AG09309 (cell line): ENCODE measurements at places on chromosomes 12 and 14.

DNA sequence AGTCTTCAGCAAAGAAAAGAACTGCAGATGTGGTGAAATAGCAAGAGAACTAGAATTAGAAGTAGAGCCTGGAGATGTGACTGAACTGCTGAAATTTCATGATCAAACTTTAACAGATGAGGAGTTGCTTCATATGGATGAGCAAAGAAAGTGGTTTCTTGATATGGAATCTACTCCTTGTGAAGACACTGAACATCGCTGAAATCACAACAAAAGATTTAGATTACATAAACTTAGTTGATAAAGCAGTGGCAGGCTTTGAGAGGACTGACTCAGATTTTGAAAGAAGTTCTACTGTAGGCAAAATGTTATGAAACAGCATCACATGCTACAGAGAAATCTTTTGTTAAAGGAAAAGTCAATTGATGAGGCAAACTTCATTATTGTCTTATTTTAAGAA, 175.0 kb downstream of the KIF21A start:
- DNase-seq: no peak

- no peak for DNase-seq
Measured at GRCh38 chr12:19248929-19249602, 119.5 kb downstream of the PLEKHA5 start.

- no peak for DNase-seq
Measured at GRCh38 chr12:15863984-15864383, 18.2 kb upstream of the STRAP start.

- DNase-seq: no peak
Measured at GRCh38 chr12:6824901-6825381, 3.3 kb upstream of the P3H3 start.

DNA sequence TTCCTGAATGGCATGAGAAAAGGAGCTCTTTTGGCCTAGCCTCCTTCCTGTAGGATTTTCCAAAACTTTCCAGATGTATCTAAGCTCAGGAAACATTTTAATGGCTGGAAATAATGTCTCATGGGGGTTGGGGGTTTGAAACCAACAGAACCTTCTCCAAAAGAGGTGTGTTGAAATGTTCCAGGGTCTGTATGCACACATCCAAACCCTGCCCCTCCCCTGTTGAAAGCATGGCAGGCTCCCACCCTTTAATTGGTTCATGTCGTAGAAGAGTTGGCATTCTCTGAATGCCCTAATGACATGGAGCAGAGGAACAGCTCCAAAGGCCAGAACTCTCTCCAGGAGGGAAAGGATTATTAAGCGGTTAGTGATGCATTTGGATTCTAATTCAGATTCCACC, 353.2 kb downstream of the ZFP36L1 start:
- no peak for DNase-seq

DNA sequence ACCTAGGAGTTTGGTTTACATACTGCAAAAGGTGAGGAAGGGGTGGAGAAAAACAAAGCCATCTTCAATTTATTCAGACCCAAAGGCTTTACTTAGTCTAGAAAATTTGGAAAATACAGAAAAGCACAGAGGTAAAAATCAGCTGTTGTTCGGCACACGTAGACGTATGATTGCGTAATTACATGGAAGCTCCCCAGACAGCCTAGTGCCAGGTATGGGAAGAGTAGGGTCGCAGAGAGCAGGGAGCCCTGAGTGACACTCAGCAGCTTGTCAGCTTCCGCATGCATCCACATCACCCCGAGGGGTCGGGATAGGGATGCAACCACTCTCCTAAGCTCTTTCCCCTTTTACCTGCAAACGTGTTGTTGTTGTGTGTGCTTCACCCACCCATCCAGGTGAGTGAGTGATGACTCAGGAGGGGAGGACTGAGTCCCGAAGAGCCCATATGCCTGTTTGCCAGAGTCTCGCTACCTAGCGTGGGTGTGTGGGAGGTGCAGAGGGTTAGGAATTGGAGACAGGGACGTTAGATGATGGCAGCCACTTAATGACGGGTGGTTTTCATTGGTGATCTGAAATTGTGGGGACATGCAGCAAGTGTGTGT, 20.1 kb downstream of the PIWIL1 start:
- DNase-seq: no peak

- DNase-seq: no peak
Measured at GRCh38 chr12:53961025-53961761, 6.5 kb downstream of the HOXC12 start.

DNA sequence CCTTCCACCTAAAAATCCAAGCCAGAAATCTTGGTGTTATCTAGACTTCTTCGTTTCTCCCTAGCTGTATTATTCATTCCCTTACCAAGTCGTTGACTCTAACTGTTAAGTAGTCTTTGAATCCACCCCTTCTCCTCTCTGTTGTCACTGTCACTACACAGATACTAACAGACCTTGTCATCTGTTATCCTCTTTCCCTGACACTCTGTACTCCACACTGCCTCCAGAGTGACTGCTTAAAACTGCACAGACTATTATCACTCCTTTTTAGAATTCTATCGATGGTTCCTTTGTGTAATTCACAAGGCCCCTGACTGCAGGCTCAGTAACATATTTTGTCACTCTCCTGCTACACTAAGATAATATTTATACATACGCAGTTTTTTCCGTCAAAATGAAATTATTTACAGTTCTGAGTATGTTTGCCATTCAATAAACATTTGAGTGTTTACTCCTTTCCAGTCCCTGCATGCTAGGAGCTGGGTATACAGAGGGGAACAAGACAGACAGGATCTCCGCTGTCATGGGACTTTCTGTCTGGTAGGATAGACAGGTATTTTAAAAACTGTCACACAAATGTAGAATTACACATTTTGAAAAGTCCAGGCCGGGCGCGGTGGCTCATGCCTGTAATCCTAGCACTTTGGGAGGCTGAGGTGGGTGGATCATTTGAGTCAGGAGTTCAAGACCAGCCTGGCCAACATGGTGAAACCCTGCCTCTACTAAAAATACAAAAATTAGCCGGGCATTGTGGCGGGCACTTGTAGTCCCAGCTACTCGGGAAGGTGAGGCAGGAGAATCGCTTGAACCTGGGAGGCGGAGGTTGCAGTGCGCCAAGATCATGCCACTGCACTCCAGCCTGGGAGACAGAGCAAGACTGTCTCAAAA, 3.8 kb downstream of the MARS1 start:
- DNase-seq: no peak

- peak; percentile 31 for DNase-seq
Measured at GRCh38 chr12:10331642-10332239, 24.1 kb downstream of the KLRD1 start.

GRCh38 chr12:113537046-113537750, 65.5 kb upstream of the LHX5 start:
- DNase-seq: no peak

DNA sequence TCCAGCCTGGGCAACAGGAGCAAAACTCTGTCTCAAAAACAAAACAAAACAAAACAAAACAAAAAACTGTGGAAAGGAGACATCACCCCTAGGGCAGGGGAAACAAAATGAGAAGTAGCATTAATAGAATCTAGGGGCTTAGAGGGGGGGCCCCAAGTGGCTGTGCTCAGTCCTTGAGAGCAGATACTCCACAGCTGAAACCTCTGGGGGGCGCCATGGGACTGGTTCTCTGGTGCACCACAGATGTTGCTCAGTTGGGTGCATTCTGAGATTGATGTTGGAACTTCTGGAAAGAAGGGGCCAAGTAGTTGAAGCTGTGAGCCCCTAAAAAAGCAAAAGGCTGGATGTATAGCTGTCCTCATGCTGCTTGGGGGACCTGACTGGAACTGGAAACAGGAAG, 11.8 kb upstream of the SYNE2 start:
- DNase-seq: no peak

DNA sequence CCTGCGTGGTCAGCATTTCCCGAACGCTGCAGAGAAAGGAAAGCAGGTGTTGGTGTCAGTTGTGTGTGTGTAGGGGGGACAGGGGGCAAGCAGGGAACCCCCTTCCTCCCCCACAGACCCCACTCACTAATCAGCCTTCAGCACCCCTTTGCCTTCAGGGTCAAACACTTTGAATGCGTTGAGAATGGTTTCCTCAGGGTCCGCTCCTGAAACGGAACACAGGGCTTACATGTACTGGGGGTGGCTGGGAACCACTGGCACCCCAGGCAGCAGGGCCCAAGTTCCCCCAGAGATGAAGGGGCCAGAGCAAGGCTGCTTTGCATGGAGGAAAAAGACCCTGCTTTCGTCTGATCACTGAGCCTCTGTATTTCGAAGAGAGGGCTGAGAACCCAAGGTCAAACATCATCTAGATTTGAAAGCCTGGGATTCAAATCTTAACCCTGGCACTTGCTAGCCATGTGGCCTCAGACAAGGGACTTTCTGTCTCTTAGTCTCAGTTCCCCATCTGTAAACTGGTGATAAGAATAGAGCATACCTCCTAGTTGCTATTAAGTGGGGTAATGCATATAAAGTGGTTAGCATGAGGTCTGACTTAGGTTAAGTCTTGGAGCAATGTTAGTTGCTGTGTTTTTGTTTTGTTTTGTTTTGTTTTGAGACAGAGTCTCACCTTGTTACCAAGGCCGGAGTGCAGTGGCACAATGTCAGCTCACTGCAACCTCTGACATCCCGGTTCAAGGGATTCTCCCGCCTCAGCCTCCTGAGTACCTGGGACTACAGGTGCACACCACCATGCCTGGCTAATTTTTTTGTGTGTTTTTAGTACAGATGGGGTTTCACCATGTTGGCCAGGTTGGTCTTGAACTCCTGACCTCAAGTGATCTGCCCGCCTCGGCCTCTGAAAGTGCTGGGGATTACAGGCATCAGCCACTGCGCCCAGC, 7.0 kb downstream of the MYL2 start:
- no peak for DNase-seq

DNA sequence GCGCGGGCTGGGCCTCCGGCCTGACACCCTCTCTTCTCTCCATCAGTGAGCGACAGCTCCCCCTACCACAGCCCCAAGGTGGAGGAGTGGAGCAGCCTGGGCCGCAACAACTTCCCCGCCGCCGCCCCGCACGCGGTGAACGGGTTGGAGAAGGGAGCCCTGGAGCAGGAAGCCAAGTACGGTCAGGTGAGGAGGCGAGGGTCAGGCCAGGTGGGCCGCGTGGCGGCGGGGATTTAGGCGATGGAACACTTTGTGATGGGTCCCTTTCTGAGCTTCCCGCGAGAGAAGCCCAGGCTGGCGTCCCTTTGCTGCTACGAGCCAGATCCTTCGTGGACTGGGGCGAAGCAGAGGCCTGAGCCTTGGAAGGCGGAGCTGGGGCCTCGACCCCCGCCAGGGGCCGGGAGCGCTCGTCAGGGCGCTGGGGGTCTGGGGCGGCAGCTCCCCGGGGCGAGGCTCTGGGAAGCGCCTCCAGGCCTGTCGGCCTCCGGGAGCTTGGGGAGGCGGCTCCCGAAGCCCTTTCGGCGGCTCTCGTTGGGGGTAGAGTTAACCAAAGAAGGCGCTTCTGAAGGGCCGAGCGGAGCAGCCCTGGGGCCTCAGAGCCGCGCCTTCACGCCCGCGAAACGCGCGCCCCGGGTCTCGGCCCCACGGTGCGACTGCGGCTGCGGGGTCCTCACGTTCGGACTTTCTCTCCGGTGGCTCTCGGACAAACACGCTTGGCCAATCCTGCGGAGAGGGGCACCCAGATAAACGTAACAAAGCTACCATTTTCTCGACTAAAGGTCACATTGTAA, 5.0 kb downstream of the PAX9 start:
- no peak for DNase-seq

GRCh38 chr12:52337054-52337453, 15.9 kb upstream of the KRT83 start:
- DNase-seq: no peak

GRCh38 chr12:128267651-128268378, 845 bp downstream of the TMEM132C start:
- no peak for DNase-seq
